Gastroesophageal sphincter (tissue), 4 donors: ENCODE measurements at places on chromosomes 6 and 20. TPM values are rescaled to one million over a fixed set of nuclear protein-coding genes. Genes with fewer than 3 reads are reported as not detected.

Gene KCNK5
- total RNA-seq, result 8.2 TPM

Gene ISM1
- total RNA-seq, result 6.4 TPM

Gene MRPL18
- total RNA-seq, result 59.5 TPM

Gene HMGCLL1
- total RNA-seq, result 0.31 TPM

Gene SNHG17
- total RNA-seq, result 26.5 TPM

Gene PNRC1
- 349 TPM for total RNA-seq

Gene PARD6B
- total RNA-seq, result 2.4 TPM

Gene BTN3A1
- 7.5 TPM for total RNA-seq

Gene USP49
- total RNA-seq, result 5.4 TPM

Gene LCA5
- total RNA-seq, result 6.8 TPM

Gene HLA-E
- total RNA-seq, result 540 TPM

Gene CST5
- not detected for total RNA-seq

DNA sequence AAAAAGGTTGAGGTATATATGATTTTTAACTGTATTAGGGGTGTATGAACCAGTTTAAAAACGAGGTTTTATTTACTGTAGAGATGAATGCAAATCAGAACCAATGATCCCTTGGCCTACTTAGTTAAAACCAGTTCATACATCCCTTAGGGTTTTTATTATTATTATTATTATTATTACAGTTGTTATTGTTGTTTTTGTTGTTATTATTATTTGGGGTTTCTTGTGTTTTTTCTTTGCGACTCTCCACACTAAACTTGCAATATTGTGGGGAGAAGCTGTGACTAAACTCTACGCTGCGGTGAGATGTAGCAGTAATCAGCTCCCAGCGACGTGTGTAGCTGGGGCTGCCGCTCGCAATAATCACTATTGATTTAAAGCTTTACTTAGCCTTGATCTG is 62.2 kb downstream of the SSR1 start:
- ATAC-seq, result no peak

DNA sequence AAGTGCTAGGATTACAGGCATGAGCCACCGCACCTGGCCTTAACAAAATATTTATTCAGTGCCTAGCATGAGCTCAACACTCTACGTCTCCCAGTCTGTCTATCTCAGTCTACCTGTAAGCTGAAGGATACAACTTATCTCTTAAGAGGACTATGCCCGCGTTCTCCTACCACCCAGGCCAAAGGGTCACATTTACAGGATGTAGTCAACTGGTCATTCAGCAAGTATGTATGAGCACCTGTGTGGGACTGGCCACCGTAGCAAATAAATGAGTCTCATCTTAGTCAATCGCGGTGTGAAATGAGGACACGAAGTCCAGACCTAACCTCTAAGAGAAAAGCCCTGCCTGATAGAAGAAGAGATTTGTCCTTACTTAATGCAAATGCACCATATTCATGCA is 49.9 kb downstream of the MUC22 start:
- ATAC-seq, result no peak

DNA sequence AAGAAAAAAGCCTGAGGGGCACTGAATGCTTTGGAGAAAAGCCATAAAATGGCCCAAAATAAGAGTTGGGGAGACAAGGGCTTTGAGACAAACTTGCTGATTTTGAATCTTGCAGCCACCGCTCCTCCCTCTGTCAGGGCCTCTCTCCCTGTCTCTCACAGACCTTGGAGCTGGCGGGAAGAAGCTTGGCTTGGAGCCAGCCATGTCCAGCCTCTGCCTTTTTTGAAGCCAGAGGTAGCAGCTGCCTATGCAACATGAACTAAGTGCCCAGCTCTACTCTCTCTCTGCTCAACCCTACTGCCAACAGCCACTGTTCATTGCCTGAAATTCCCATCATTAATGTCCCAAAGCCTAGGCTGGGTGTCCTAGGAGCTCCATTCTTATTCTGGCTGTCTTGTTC is 63.7 kb upstream of the CTNNBL1 start:
- no peak for ATAC-seq

DNA sequence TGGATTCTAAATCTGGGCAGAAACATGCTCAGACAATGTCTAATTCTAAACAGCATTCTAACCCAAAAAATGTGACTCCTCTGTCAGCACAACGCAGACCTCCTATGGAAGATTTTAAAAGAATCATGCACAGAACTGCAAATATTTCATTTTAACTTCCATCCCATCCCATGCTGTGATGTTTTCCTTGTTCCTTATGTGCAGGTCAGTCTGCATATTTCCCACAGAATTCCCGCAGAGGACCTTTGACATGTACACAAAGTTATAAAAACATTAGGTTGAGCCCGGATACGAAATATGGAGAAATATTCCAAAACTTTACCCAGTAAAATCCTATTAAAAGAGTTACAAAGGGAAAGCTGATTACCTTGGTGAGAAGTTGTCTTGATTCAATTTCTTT is 467.1 kb upstream of the EPHA7 start:
- ATAC-seq, result no peak

- ATAC-seq, result no peak
Measured at GRCh38 chr6:157560691-157561413, 179.9 kb downstream of the ZDHHC14 start.

DNA sequence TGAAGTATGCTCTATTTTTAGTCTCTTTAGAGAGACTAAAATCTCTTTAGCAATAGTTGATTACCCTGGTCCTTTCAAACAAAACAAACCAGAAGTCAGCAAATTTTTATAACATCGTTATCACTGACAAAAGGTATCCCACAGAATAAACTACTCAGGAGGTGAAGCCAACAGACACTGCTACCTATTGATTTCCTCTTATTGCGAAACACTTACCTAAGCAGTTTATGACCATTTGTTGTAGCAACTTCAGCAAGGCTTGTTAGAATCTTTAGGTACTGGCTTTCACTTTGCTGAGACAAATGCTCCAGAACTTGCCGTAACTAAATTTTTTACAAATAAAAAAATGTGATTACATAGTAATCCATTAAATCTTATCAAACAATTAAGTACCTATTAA is 64.4 kb downstream of the HACE1 start:
- ATAC-seq, result no peak

- ATAC-seq, result no peak
Measured at GRCh38 chr6:137175157-137175867, 1.9 kb upstream of the IL22RA2 start.

DNA sequence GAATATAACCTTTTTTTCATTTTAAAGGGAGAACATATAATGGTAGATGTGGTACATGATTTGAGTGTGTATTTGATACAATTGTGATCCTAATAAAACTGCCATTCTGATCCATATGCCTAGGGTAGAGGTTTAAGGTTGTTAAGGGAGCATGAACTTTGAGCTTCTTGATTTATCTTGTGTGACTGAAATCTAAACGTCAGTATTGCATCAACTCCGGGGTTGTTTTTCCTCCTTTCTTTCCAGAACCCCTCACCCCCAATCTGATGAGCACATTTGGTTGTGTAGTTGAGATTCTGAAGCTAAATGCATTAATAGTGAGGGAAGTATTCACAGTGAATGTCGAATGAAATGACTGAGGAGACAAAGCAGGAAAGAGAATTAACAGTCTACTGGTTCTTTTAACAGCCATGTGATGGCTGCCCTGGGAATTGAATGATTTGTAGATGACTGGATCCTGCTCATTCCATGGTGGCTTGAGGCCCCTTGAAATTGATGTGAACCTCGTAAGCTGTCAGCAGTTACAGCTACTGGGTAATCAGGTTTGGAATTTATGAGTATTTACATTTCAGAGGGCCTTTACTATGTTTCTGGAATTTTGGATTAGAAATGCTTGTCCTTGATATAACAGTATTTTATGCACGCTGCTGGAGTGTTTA is 44.8 kb downstream of the FARS2 start:
- no peak for ATAC-seq

GRCh38 chr6:166903500-166903899 is 52.9 kb downstream of the RNASET2 start:
- ATAC-seq, result no peak

DNA sequence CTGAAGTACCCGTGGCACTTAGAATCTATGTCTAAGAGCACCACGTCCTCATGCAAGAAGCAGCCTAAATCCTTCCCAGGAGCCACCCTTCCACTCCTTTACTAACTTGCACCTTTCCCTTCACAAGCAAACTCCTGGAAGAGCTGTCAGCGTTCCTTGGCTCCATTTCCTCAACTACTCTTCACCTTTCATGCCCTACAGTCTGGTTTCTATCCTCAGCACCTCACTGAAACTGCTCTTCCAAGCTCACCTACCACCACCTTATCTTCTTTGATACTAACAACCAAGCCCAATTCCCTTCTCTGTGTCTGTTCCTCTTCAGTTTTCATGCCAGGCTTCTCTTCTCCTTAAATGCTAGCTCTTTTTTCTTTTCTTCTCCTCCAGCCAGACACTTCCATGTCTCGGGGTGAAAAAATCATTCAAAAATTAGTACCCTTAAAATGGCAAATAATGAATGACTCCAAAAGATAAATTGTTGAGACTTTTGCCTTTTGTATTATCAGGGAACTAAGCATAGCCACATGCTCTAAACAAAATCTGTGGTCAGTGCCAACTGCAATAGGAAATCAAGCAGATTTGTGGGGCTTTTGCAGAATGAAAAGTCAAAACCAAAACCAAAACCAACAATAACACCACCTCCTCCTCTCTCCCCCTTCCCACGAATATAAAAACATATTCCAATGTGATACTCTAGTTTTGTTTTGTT is 149.6 kb upstream of the KCNK16 start:
- no peak for ATAC-seq

DNA sequence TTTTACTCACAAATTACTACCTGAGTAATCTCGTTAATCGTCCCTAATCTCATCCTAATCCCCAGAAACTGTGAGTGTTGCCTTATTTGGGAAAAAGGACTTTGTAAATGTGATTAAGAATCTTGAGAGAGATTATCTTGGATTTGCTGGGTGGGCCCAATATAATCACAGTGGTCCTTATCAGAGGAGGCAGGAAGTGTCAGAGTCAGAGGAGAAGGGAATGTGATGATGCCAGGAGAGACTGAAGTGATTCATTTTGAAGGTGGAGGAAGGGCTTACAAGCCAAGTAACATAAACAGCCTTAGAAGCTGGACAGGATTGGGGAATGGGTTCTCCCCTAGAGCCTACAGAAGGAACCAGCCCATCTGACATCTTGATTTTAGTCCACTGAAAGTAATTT is 16.7 kb downstream of the RPP21 start:
- ATAC-seq, result no peak

GRCh38 chr6:122752459-122752858 is 27.1 kb upstream of the FABP7 start:
- no peak for ATAC-seq

DNA sequence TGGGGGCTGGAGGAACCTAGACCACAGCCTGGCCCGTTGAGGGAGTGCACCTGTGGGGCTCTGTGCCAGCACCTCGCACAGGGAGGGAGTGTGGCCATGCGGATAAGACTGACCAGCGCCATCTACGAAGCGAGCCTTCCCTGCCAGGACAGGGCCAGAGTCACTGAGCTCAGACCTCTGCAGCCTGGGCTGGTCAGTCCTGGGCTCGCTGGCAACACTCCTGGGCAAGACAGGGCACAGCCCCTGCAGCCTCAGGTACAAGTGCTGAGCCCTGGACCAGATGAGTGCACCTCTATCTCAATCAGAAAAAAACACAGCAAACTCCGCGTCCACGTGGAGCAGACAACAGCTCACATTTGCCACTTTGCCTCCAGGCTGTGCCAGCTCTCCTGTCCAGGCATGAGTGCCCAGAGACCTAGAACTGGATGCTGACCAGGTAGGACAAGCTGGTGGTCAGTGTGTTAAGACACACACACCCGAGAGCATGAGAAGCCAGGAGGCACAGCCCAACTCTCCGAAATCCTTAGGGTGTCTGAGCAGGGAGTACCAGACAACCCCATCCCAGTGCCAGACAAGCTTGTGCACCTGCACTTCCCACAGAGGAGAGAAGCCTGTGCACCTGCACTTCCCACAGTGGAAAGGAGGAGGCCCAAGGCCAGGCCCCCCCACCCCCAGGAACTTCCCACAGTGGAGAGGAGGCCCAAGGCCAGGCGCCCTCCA is 4.9 kb downstream of the ARFRP1 start:
- no peak for ATAC-seq

GRCh38 chr6:15426395-15426794 is 180.5 kb downstream of the JARID2 start:
- no peak for ATAC-seq

DNA sequence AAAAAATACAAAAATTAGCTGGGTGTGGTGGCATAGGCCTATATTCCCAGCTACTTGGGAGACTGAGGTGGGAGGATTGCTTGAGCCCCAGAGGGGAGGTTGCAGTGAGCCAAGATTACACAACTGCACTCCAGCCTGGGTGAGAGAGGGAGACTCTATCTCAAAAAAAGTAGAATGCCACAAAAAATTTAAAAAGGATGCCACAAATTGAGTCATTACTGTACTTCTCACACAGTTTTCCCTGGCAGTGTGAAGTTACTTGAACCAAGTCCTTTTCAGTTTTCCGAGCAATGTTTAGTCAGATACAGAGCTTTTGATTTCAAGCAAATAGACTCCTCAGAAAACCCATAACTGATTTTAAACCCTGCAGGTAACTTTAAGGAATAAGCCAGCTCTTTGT is 53.3 kb downstream of the TNFRSF21 start:
- no peak for ATAC-seq

- no peak for ATAC-seq
Measured at GRCh38 chr6:88913471-88913870, 49.9 kb downstream of the RNGTT start.

GRCh38 chr6:14125346-14125745 is 7.8 kb downstream of the CD83 start:
- no peak for ATAC-seq

- ATAC-seq, result no peak
Measured at GRCh38 chr6:118611334-118611733, 40.1 kb downstream of the CEP85L start.

DNA sequence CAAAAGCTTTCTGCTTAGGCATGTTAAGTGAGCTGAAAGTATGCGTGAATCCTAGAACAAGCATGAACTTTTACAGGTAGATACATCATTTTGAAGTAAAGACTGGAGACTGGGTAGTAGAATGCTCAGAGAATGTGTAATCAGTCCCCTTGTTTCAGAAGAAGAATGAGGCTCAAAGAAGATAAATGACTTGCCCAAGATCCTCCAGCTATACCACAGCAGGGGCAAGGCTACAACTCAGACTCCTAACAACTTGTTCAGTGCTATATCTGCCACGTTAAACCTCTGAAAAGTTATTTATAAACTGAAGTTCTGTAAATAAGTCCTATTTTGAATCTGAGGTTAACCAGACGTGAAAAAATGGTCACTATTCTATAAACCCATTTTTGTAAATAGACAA is 2.9 kb downstream of the RIPOR2 start:
- ATAC-seq, result no peak

- ATAC-seq, result no peak
Measured at GRCh38 chr20:45320948-45321595, 13.0 kb upstream of the MATN4 start.

DNA sequence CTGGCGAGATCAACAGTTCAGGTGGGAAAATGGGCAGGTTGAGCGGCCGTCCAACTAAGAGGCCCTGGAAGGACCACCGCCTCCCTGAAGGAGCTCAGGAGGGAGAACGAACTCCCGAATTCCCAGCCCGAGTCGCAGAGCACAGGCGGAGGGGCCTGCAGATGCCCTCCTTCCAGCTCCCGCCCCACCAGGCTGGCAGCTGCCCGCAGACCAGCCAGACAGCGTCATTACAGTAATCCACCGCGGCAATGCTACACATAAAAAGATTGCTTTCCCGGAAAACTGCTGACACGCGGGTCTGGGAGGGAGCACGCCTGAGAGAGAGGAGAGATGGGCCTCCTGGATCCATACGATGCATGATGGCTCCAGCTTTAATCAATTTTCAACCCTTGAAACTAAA is 30.5 kb upstream of the SLCO4A1 start:
- ATAC-seq, result no peak

GRCh38 chr20:26208296-26209091 is 511.8 kb upstream of the ZNF337 start:
- no peak for ATAC-seq

GRCh38 chr20:38112930-38113294 is 52.2 kb downstream of the TGM2 start:
- ATAC-seq, result no peak
